Urinary bladder (tissue), 4 donors: ENCODE measurements at places on chromosomes 1 and 21. TPM values are rescaled to one million over a fixed set of nuclear protein-coding genes. Genes with fewer than 3 reads are reported as not detected.

DNA sequence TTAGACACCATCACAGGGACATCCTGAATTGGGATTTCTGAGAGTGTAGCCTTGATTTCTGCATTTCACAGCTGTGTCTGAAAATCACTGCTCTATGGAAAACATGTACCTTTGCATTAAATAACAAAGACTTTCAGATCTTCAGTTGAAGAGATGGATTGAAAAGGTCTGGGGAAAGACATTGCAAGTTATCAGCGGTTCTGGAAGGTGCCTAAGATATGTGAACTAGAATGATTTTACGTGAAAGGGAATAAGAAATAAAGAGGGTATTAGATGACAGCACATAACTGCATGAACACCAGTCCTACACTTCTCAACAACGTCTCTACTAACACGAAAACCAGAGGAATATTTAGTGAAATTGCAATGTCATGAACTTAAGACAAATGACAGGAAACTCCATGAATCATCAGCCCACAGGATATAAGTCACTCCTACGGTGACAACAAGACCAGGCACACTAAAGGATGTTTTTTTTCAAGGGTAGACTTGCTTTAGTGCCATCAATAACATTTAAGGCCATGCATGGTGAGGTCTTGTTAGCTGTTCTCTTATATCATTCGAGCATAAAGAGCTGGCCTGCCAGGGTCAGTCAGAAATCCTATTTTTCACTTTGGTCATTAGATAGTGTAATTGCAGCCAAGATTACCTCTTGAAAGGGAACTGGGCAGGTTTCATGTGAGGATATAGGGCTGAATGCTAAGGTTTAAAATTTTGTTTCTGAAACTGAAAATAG is 283.1 kb downstream of the GRIK1 start:
- DNase-seq, result no peak

- DNase-seq, result no peak
Observed at GRCh38 chr1:77095236-77095635, 124.0 kb downstream of the PIGK start.

DNA sequence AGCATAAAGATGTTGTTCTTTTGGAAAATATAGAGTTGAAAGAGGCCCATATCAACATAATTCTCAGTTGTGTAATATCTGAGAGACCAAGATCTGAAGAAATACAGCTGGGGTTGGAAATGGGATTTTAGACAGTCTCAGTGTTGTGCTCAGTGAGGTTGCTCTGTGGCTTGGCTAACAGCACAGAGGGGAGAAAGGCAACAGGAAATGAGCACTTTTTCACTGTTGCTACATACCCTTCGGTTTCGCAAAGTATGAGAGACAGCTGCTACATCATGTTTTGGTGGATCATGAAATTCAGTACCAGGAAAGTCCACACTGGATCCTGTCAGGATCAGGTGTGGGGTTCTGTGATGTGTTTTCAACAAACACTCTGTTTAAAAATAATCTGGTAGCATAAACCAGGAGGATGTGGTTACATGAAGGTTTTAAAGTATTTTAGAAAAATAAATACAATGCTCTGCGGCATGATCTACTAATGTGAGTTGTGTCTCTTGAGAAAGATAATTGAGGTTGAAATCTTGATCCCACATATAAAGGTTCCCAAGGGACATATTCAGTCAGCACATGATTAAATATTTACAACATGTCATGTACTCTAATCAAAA is 7.0 kb upstream of the GPR88 start:
- no peak for DNase-seq

DNA sequence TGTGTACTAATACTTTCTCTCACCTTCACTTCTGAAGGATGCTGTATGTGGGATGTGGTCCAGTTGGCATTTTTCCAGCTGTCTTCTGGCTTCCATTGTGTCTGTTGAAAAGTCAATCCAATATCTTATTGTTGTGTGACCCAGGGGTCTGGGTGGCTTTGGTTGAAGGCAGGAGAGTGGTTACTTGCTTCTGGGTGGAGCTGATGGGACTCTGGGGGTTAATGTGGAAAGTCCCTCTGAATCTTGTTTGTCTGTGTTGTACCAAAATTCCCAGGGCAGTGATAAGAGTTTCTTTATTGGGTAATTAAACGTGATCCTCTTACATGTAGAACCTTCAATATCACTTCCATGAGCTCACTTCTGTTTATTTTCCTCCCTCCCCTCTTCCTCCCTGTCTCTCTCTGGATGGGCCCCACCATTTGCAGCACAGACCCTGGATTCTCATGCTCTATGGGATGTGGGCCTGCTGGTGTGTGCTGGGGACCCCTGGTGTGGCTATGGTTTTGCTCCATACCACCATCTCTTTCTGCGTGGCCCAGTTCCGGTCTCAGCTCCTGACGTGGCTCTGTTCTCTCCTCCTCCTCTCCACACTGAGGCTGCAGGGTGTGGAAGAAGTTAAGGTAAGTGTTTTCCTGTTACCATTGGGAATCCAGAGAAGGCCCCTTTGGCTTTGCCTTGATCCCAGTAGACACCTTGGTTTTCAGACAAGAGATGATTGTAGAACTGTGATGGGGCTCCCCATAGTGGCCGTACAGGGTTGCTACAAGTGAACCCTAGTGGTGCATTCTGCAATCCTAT is 71.5 kb downstream of the HHAT start:
- no peak for DNase-seq

DNA sequence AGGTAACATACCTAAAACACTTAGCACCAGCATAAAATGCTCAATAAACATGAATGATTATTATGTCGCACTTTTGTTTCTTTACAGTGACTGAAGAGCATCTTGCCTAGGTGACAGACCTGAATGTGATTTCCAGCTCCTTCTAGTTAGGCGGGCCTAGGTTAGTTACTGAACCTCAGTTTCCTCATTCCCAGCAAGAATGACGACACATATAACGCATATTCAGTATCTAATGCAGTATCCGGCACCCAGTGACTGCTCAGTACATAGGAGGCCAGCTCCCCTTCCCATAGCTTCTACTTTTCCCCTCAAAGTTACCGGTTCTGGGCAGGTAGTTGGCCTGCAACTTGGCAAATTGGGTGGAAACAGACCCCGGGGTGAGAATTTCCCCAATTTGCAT is 763 bp downstream of the AUNIP start:
- no peak for DNase-seq

- no peak for DNase-seq
Observed at GRCh38 chr21:38229260-38229877, 27.4 kb upstream of the KCNJ15 start.

AK5 gene
- total RNA-seq, result 6.5 TPM

DNA sequence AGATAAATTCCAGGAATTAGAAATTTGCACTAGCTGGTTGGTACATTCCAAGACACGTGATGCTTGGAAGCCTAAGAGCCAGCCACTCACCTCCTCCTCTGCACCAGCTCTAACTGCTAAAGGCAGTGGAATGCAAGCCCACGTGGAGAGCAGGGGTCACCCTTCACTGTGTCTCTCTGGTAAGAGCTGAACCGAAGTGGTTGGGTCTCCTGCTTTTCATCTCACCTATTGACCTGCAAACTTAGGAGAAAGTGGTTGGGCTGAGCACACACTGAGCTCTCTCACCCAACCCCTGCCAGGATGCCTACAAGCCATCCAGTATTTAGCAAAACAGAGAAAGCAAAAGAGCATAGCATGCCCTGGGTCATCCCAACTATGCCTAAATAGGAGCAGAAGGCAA is 19.3 kb downstream of the HAO2 start:
- DNase-seq, result no peak
